ENCODE measurements at places on chromosomes 13 and 19.
A peak's percentile ranks its signal among the peaks of the same experiment; 100 is the strongest.

- DNase-seq: no peak
Observed at GRCh38 chr19:13284929-13285928, 135.0 kb downstream of the IER2 start.

- no peak for DNase-seq
Observed at GRCh38 chr13:29861694-29862110, 11.3 kb upstream of the UBL3 start.

DNA sequence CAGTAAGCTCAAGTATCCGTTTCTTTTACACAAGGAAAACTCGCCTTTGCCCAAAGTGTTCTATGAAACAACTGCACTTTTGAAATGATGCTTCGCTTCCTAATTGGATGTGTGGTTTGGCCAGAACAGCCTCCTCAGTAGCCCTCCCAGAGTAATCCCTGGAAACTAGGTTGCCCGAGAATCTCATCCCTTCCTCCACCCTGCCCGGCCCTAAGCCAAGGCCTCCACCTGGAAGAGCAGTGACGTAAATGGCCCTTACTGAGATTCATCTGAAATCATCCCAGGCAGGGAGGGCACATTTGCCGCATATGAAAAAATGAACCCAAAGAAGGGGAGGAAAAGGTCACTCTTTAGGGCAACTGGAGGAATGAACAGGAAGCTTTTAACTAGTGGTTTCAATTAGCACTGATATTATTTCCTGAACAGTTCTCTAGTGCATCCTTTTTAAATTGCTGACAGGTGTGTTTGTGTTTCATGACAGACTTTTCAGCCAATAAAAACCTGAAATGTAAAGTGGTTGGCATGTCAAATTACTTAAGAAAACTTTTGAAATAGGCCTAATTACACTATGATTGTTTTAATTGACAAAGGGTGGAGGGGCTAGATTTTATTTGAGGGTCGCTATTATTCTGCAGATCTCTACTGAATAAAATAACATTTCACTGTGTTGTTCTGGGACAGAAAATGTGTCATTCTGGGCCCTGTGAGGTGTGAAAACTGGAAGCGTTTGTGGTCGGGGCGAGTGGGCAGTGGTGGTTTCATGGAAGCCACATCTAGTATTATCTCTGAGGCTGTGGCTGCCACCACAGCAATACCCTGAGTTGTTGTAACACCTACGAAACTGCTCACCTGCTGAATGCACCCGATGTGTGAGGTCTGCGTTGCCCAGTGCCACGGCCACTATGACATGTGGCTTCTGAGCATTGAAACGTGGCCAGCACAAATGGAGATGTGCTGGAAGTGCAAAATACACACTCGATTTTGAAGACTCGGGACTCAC lies 112.1 kb downstream of the ZIC5 start:
- no peak for DNase-seq

DNA sequence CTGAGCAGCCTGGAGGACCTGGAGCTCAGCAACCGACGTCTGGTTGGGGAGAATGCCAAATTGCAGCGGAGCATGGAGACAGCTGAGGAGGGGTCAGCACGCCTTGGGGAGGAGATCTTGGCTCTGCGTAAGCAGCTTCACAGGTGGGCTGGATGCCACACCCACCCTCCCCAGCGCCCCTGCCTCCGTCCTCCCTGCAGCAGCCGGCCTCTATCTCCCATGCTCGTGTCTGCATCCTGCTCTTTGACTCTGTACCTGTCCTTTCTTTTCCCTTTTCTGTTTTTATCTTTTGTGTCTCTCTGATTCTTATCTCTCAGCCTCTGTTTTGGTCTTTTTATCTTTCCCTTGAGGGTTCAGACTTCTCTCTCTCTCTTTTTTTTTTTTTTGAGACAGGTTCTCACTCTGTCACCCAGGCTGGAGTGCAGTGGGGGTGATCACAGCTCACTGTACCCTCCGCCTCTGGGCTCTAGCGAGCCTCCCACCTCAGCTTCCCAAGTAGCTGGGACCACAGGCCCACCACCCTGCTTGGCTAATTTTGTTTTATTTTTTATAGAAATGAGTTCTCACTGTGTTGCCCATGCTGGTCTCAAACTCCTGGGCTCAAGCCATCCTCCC lies 10.1 kb downstream of the KASH5 start:
- no peak for DNase-seq

DNA sequence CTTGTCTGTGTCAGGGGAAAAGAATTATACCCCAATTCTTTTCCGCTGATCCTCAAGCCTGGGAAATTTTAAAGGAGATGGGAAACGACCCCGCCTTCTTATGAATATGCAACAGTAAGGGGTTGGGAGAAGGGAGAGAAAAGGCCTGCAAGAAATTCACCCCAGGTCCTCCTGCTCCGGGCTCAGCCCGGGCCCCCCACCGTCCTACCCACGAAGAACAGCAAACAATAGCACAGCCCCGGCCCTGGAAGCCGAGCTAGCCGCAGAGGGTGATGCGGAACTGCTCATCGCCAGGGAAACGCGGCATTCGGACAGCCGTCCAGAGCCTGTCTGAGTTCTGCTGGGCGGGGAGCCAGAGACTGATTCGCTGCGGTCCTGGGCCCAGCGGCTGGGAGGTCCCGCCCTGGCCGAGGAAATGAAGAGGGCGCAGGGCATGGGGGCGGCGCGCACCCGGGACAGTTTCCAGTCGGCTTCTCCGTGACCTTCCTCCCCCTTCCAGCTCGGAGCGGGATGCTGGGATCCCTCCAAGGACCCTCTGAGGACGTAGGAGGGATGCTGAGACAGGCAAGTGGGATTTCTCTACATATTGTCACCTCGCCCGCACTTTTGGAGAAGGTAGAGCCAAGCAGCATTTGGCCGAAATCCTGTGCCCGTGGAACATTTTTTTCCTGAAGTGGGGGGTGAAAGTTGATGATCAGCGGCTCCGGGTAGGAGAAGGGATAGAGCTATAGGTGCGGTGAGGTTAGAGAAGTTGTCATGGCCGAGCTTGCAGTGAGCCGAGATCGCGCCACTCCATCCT lies 82.3 kb upstream of the C1QTNF9B start:
- peak; percentile 73 for DNase-seq

GRCh38 chr13:98997738-98998641 lies 20.1 kb upstream of the DOCK9 start:
- no peak for DNase-seq

DNA sequence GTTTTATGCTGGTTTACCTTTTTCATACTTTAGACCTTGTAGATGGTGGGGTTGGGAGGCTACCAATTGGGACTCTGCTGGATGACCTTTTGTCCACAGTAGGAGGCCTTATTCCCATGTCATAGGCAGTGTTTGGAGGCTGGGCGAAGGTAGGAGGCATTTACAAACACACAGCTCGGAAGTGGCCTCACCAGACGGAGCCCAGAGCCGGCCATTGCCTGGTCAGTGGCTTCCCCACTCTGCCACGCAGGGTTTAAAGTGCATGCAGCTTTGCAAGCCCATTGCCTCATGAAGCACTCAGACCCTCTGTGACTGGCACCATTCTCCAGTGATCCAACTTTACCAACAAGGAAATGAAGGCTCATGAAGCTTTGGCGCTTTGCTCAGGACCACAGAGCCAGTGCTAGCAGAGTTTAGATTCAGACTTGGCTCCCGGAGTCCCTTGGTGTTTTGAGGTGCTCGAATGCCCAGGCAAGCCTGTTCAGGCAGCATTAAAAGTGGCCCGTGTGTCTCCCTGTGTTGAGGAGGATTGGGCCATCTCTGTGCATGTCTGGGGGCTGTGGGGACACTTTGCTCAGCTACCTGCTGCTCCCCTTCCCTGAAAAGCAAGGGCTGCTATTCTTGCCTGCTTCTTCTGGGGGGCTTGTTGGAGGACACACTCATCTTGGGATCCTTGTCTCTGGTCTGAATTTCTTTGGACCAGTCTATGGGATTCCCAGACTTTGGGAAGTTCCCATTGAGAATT lies 148.7 kb downstream of the ZNF536 start:
- DNase-seq: no peak

- no peak for DNase-seq
Observed at GRCh38 chr13:87674247-87674738, 3.1 kb downstream of the SLITRK5 start.

DNA sequence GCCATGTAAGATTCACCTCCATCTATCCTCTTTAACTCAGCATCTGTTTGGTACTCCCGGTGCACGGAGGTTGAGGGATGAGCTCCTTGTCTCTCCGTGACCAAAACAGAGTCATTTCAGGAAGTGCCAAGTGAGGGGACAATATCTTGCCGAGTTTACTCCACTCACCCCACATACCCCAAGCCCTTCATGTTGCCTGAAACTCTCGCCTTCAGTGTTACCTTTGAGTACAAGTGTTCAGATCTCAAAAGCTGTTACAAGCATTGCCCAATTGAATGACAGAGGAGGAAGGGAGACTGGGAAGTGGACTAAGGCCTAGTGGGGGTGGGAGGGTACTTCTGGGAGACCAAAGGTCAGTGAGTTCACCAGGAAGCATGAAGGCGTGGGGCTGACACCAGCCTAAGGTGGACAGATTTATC lies 6.0 kb upstream of the SIGLEC12 start:
- DNase-seq: no peak

GRCh38 chr19:13428352-13428751 lies 77.9 kb downstream of the CACNA1A start:
- peak; percentile 6 for DNase-seq

GRCh38 chr13:27396252-27396846 lies 28.1 kb upstream of the GTF3A start:
- no peak for DNase-seq

DNA sequence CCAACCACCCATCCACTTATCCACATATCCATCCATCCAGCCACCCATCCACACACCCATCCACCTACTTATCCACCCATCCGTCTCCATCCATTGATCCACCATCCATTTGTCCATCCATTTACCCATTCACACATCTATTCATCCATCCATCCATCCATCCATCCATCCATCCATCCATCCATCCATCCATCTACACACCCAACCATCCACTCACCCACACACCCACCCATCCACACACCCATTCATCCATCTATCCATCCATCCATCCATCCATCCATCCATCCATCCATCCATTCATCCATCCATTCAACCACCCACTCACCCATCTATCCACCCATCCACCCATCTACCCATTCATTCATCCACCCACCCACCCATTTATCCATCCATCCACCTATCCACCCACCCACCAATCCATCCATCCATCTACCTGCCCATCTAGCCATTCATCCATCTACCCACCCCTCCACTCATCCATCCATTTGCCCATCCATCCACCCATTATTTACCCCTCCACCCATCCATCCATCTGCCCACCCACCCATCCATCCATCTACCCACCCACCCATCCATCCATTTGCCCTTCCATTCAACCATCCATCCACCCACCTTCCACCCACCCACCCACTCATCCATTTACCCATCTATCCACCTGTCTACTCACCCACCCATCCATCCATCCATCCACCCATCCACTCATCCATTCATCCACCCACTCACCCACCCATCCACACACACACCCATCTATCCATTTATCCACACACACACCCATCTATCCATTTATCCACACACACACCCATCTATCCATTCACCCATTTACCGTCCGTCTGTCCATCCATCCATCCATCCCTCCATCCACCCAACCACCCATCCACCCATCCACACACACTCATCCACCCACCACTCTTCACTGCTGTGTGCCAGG lies 2.5 kb upstream of the TMPRSS9 start:
- no peak for DNase-seq

GRCh38 chr13:31374682-31375081 lies 174.9 kb downstream of the B3GLCT start:
- DNase-seq: no peak

DNA sequence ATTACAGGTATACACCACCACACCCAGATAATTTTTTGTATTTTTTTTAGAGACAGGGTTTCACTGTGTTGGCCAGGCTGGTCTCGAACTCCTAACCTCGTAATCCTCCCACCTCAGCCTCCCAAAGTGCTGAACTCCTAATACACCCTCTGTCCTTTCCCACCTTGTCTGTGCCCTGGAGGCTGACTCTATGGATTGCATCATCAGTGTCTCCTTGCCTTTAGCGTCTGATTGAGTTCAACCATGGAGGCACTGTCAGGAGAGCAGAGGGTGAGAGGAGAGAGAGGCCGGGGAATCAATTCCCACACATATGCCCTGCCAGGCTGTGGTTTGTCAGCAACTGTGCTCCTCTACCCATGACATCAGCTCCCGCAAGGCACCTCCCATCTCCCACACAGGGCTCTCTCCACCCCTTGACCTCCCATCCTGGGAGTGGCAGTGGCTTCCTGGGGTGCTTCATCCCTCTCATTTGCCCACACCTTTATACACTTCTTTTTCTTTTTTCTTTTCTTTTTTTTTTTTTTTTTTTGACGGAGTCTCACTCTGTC lies 12.6 kb upstream of the LILRB4 start:
- no peak for DNase-seq

DNA sequence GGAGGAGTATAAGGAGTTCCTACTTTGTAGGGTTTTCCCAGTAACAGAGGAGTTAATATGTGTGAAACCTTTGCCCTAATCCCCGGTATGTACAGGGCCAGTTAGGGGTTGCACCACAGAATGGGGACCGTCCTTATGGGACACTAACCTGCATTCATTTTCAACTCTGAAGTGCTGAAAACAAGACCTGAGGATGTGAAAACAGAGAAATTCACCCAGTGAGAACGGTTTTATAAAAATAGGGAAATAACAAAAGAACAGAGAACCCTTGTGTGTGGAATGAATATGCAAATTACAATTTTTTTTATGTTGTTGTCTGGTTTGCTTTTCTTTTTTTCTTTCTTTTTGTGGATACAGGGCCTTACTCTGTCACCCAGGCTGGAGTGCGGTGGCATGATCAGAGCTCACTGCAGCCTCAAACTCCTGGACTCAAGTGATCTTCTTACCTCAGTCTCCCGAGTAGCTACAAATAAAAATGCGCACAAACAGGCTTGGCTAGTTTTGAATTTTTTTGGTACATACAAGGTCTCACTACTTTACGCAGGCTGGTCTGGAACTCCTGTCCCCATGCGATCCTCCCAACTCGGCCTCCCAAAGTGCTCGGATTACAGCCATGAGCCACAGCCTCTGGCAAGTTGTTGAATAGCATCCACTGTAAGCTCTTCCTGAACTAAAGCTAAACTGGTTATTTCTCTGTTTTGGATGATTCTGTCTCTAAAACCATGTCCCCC lies 10.6 kb downstream of the CLC start:
- no peak for DNase-seq

DNA sequence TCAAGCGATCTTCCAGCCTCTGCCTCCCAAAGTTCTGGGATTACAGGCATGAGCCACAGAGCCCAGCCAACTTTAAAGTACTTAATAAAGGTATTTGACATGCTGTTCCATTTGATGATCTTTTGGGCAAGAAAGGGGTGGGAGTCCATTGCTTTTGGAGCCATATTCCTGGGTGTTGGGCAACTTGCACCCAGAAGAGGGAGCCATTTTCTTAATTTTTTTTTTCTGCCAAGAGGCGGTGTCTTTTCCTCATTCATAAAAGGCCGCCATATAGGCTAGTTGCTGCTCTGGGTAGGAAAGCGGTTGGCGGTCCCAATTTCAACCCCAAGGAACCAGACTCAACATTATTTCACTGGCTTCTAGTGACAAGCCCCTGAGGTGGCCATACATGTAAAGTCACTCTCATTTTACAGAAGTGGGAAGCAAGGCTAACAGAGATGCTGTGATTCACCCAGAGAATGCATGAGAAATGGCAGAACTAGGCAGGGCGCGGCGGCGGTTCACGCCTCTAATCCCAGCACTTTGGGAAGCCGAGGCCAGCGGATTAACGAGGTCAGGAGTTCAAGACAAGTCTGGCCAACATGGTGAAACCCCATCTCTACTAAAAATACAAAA lies 139.6 kb downstream of the CACNA1A start:
- no peak for DNase-seq
